Hair follicular keratinocyte (primary cell): ENCODE measurements at places on chromosomes 4 and X. TPM values are rescaled to one million over a fixed set of nuclear protein-coding genes. Genes with fewer than 3 reads are reported as not detected.

Gene GASK1B
- total RNA-seq, result 2.6 and 4.2 TPM in 2 replicates

Gene NUP62CL
- 3.5 and 4.9 TPM in 2 replicates for total RNA-seq

Gene L1CAM
- total RNA-seq, result 3.0 and 9.4 TPM in 2 replicates

Gene RHOXF1
- total RNA-seq, result not detected in 2 replicates
